ENCODE measurements at places on chromosomes 16 and 17.
A peak's percentile ranks its signal among the peaks of the same experiment; 100 is the strongest.

GRCh38 chr16:30005341-30006094 lies 5.3 kb downstream of the DOC2A start:
- DNase-seq = no peak

- no peak for DNase-seq
Measured at GRCh38 chr17:9865586-9865985, 39.5 kb downstream of the RCVRN start.

GRCh38 chr17:78258323-78259191 lies 27.1 kb downstream of the TMEM235 start:
- DNase-seq = peak; percentile 83

DNA sequence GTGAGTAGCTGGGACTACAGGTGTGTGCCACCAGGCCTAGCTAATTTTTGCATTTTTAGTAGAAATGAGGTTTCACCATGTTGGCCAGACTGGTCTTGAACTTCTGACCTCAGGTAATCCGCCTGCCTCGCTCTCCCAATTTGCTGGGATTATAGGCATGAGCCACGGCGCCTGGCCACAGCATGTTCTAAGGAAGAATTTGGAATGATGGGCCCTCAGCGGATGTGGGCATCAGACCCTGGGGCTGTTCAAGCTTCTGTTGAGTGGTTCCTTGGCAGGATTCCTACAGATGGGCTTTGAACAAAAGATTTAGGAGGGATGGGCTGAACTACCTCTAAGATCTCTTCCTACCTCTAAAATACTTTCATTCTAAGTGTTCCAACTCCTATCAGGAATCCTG lies 4.1 kb downstream of the PRPSAP2 start:
- no peak for DNase-seq

DNA sequence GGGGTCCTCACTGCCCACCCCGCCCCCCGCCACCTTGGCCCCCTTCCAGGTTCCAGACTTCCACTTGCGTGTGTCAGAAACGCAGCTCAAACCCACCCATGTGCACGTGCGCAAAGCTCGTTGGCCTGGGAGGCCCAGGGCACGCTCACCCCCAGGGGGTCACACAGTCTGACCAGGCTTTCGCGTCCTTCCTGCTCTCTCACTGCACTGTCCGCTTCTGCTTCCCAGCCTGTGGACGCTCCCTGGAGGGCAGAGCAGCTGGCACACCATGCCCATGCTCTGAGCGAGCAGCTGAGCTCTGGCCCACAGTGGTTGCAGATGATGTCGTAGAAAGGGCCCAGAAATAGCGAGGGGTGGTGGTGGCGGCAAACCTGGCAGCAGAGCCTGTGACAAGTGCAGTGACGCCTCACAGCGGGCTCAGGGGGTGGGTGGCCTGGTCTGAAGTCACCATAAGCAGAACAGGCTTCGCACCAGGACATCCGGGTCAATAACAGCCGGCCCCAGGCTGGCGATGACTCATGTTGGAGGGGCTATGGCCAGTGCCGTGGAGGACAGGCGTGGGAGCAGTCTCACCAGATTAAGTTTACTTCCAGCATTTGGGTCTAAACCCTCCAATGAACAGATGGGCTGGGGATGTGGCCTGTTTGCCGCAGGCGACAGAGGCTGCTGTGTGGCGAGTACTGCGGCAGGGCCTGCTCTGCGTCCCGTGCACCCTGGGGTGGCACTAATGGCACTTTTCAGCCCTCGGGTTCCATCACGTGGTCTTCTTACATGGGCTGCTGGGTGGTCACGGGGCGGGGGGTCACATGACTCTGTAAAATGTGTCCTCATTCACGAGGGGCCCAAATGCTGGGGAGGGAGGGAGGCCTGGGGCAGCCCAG lies 49.0 kb downstream of the NT5M start:
- peak; percentile 47 for DNase-seq

- DNase-seq = no peak
Measured at GRCh38 chr17:56678249-56679114, 85.0 kb downstream of the NOG start.

GRCh38 chr16:9458816-9459215 lies 367.4 kb downstream of the HAPSTR1 start:
- no peak for DNase-seq

- no peak for DNase-seq
Measured at GRCh38 chr17:18025241-18025944, 13.6 kb downstream of the ATPAF2 start.

DNA sequence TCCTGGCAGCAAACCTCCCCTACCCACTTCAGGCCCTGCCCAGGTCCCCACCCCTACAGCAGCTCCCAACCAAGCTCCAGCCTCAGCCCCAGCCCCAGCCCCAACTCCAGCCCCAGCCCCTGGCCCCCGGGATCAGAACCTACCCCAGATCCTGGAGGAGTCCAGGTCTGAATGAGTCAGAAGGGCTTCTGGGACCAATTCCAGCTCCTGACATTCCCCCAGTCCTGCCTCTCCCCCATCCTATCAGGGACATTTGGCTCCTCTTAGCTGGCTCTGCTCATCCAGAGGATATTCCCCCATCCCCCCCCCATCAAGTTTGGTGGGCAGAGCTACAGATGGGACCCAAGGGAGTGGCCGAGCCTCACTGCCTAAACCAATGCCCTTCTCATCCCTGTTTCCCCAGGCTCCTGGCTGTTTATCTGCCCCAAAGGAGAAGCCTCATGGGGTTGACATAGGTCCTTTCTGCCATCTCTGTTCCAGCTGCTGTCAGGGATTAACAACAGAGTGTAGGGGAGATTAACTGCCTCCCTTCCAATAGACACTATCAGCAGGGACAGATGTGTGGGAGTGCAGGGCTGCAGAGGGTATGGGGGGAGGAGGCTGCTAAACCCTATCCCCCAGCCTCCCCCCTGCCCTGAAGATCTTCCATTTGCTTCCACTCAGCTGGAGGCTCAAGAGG lies 16.5 kb downstream of the CNTNAP1 start:
- DNase-seq = peak; percentile 34

DNA sequence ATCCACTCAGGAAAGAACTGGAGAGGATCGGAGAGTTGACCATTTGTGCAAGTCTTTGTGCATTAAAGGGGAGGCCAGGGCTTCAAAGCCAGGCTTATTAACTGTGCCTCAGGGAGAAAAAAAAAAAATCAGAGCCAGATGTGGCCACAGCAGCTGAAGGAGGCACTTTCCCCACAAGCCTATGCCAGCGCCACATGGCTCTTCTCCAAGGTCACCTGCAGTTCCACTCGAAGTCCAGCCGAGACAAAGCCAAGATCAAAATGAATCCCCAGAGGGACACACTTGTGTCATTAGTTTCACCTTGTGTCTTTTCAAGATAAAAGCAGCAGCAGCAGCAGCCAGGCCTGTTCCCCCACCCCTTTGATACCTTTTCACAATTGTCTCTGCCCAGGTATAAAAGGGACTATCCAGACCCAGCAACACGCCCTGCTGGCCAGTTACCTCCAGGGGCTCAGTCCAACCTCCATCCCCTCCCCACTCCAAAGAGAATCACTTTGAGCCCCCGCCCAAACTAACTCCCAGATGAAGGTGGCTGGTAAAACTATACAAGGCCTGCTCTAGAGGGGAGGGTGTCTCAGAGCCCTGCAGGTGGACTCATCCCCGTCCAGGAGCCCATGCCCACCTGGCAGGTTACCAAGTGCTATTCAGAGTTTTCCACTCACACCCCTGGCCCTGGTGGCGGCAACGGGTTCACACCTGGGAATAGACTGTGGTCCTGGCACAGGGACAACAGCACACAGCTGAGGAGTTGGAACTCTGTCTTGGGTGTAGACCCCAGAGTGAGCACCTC lies 29.2 kb downstream of the AXIN2 start:
- DNase-seq = no peak

DNA sequence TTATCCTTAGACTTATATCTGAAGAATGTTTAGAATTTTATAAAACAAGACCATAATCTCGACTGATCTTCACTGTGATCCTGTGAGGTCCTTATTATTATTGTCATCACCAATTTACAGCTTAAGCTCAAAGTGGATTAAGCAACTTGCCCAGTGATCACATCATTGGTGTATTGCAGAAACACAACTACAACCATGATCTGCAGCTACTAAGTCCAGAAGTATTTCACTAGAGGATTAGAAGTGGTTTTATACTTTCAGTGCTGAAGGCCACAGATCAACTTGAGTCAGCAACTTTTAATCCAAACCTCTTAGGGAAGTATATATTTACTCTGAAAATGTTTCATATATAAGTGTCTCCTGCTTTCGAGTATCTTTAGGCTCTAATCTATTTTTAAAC lies 624.3 kb upstream of the SOX9 start:
- no peak for DNase-seq

DNA sequence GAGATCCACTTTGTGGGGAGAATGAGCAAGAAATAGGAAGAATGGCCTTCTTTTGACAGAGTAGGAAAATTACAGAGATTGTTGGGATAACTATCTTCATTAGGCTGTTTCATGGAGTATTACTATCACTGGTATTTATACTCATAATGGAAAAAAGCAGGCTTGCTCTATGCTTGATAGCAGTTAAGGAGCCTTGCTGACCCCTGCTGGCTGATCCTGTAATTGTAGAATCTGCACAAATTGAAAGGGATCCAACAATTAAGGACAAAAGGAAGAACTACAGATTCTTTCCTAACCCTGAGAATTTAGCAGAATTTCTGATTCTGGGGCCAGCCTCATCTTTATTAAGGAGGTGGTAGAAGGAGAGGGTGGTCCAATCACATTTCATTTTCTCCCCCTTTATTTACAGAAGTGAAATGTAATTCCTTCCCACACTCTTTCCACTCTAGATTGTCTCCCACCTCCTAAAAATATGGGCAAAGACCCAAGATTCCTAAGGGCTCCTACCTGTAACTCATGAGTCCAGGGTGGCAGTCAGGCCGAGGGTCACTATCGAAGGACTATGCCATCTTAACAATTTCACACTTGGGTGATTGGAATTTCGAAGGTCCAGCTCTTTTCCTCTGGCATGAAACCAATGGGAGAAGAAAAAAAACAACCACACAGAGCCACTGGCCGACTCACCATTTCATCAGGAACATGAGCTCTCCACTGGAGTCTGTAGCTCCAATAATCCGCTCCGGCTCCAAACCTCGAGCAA lies 26.3 kb downstream of the NFE2L1 start:
- peak; percentile 76 for DNase-seq

DNA sequence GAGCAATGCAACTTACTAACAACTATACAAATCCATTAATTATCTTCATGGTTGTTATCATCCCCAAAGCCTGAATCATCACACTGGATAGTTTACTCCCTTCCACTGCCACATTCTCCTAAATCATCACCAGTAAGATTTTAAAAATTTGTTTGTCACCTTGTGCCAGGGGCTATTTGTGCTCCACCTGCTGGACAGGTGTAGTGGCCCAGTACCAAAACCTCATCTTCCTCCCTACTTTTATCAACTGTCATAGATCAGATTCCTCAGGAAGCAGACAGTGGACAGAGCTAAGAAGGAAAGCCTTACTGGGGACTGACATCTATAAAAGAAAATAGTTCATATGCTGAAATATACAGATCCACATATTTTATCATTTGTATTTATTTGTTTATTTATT lies 280.4 kb downstream of the CDH11 start:
- DNase-seq = no peak

- DNase-seq = no peak
Measured at GRCh38 chr16:10646581-10647263, 48.0 kb downstream of the TEKT5 start.
